ENCODE measurements at places on chromosomes 3 and 15. TPM values are rescaled to one million over a fixed set of nuclear protein-coding genes. Genes with fewer than 3 reads are reported as not detected.

- H3K4me3 ChIP-seq = no peak overlapping the region
- no peaks in the 10 kb centered on the region for H3K36me3 ChIP-seq
- H3K27ac ChIP-seq = no peak overlapping the region
- H3K27me3 ChIP-seq = no peaks in the 10 kb centered on the region
- no peak for DNase-seq
These were observed 18.0 kb downstream of the ESYT3 start for GRCh38 chr3:138452436-138452835.

DNA sequence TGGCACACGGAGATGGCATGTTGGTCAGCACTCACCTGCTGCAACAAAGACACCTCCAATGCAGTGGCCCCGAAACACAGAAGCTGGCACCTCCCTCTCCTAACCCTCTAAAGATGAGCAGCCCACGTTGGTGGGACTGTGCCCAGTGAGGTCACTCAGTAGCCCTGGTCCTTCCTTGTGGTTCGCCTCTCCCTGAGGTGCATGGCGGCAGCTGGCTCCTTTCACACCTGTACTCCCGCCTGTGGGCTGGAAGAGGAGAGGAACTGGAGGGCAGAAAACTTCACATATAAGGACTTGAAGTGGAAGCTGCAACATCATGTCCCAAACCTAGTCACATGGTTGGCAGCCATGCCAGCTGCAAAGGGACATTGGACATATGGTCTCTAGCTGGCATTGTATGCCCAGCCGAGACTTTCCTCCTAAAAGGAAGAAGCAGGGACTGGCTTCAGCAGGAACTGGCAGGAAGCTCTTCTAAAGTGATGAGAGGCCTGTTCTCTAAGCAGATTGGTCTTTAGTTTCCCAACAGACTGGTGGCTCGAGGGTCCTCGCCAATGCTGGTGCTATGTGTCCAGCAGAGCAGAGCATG lies 10.8 kb upstream of the C3orf22 start:
- H3K27ac ChIP-seq = no peak overlapping the region
- no peaks in the 10 kb centered on the region for H3K4me1 ChIP-seq
- no peak for DNase-seq
- H3K27me3 ChIP-seq = no peaks in the 10 kb centered on the region

DNA sequence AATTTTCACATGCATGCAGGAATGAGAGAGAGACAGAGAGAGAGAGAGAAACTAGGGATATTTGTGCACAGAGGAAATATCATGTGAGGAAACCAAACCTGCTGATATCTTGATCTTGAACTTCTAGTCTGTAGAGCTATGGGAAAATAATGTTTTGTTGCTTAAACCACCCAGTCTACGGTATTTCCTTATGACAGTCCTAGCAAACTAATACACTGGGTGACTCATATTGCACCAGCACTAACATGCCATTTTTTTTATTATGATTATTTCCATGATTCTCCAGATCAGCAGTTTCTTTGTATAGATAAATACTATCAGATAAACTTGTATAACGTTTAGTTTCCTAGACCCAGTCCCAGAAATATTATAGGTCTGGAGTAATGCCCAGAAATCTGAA lies 1259.0 kb downstream of the ZPLD1 start:
- H3K27ac ChIP-seq = no peak overlapping the region
- H3K4me1 ChIP-seq = no peaks in the 10 kb centered on the region
- no peak overlapping the region for H3K4me3 ChIP-seq
- H3K36me3 ChIP-seq = no peaks in the 10 kb centered on the region
- no peaks in the 10 kb centered on the region for H3K27me3 ChIP-seq

DNA sequence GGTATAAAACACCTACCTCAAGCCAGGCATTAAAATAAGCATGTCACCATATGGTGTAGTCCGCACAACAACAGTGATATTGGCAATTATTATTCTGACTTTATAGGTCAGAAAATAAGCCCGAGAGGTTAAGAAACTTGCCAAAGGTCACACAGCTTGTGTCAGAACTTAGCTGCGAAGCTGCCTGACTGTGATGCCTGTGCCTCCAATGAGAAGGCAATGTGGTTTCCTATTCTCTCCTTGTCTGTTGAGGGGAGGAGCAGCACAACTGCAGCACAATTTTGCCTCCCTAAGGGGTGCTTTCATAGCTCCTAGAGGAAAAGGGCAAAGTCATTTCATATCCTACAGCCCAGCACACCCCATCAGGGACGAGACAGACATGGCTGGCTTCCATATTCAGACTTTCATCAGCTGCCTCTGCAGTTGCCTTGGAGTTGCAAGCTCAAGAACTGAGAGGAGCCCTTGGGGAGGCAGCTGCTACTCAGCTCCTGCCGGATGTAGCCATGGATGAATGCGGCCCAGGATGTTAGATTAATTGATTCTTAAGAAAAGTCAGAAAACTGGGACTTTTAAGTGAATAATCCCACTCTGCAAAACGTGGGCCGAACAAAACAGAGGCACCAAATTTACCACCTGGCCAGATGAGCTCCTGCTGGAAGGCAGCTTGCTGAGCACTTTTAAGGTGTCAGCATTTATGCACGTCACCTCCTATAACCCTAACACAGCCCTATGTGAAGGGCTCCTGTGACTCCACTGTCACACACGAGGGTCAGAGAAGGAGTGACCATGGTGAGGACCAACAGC lies 38.5 kb downstream of the MYO5C start:
- H3K27me3 ChIP-seq = no peaks in the 10 kb centered on the region
- DNase-seq = no peak
- H3K36me3 ChIP-seq = no peaks in the 10 kb centered on the region
- H3K27ac ChIP-seq = no peak overlapping the region

DNA sequence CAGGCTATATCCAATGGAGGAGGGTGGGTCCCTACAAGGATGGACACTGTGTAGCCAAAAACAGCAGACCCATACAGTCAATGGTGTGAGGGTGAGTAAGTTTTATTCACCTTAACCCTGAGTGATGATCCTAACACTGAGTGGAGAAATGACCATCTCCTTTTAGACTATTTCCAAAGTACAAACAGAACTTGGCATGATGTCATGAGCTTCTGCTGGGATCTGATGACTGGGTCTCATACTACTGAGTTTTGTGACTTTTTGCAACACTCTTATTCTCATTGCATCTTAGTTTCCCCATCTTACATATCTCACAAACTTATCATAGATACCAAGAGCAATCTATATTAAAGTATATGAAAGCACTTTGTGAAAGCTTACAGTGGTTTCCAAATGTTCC lies 330.3 kb upstream of the CFAP20DC start:
- H3K27me3 ChIP-seq = no peaks in the 10 kb centered on the region
- no peaks in the 10 kb centered on the region for H3K36me3 ChIP-seq
- no peaks in the 10 kb centered on the region for H3K4me1 ChIP-seq
- no peak for DNase-seq
- H3K4me3 ChIP-seq = no peak overlapping the region

- H3K36me3 ChIP-seq = no peaks in the 10 kb centered on the region
- no peak for DNase-seq
- H3K27ac ChIP-seq = no peak overlapping the region
These were observed 33.3 kb upstream of the BLM start for GRCh38 chr15:90683876-90684275.

DNA sequence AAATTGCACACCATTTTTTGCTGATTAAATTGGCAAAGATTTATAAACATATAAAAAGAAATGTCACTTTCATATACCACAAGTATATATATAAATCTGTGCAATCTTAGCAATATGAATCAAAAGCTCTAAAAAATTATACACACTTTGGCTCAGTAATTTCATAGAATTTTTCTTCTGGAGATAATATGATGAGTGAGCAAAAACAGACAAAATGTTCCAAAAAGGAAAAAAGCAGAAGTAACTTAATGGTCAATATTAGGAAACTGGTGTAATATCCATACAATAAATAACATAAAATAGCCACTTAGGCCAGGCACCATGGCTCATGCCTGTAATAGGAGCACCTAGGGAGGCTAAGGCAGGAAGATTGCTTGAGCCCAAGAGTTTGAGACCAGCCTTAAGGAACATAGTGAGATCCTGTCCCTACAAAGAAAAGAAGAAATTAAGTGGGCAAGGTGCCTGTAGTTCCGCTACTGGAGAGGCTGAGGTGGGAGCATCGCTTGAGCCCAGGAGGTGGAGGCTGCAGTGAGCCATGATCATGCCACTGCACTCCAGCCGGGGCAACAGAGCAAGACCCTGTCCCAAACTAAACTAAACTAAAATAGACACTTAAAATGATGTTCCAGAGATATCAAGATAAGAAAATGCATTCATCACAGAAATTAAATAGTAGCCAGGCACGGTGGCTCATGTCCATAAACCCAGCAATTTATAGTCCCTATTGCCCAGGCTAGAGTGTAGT lies 52.1 kb downstream of the TFDP2 start:
- no peaks in the 10 kb centered on the region for H3K4me1 ChIP-seq
- no peaks in the 10 kb centered on the region for H3K36me3 ChIP-seq
- no peaks in the 10 kb centered on the region for H3K27me3 ChIP-seq
- H3K27ac ChIP-seq = no peak overlapping the region

DNA sequence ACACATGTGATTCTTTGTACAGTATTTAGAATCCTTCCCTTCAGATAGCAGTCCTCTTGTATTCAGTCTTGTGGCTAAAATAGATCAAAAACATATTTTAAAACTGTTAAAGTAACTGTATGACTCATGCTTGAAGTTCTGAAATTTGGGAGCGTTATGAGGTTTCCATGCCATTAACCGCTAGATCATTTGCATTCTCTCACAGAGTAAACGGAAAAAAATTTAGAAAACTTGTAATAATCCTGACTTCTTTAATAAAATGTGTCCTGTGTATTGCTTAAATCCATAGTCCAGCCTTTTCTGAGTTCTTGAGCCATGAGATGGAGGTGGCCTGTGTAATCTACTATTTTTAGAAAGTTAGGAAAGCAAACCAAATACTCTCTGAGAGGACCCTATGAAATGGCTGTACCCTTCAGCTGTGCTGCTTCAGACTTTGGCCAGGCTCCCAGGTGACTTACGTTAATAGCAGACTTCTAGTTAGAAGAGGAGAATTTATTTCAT lies 33.8 kb downstream of the MBNL1 start:
- DNase-seq = no peak
- no peak overlapping the region for H3K4me3 ChIP-seq
- H3K27ac ChIP-seq = peak overlapping the region; percentile 85
- H3K27me3 ChIP-seq = no peaks in the 10 kb centered on the region

- peaks cover 18% of the 10 kb centered on the region for H3K36me3 ChIP-seq
- DNase-seq = no peak
- no peak overlapping the region for H3K27ac ChIP-seq
- no peak overlapping the region for H3K4me3 ChIP-seq
These were observed 75.0 kb downstream of the NR2E3 start for GRCh38 chr15:71885390-71885789.

DNA sequence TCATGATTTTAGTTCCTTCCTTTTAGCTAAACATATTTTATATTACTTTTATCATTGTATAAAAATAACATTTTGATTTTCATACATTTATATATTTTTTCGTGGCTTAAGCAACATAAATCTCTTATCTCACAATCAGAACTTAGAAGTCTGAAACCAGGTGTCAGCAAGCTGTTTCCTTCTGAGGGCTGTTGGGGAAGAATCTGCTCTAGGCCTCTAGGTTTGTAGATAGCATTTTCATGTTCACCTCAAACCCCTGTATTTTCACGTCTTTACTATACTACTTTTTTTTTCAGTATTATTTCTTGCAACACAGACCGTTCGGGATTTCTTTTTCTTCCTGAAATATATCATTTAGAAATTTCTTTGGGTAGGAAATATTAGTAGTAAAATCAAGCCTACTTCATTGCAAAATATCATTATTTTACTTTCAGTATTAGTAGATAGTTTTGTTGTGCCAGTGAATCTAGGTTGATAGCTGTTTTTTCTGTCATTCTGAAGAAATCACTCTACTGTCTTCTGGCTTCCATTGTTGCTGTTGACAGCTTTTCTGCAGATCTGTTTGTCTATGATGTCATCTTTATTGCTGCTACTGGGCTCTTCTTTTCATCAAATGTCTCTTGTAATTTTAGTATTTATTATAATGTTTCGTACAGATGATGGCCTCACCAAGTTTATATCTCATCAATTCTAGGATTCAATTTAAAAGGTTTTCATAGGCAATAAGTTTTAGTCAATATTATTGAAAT lies 756.3 kb downstream of the VGLL3 start:
- no peak for DNase-seq
- no peaks in the 10 kb centered on the region for H3K27me3 ChIP-seq
- H3K36me3 ChIP-seq = no peaks in the 10 kb centered on the region

DNA sequence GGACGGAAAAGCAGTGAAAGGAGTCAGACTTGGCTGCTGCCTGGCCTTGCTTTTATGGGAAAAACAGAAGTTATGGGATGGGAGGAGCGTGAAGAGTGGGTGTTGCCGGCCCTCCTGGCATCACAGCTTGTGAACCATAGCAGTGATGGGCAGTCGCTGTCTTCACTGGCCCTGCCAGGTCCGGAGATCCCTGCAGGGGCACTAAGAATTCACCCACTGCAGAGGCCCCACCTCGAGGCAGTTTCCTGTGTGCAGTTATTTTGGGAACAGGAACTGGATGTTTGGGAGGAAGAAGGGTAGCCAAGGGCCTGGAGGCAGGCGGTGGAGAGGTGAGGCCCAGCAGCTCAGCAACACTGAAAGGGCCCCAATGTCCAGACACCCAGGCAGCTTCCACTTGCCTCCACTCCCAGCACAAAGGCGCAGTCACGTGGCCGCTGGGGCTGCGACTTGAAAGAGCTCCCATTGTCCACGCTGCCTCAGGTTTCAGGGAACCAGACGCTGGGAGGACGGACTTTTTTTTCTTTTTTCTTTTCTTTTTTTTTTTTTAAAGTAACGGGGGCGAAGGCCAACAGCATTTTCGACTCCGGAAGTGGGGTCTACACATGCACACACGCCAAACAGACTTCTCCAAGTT lies 255.6 kb downstream of the ZNF621 start:
- no peaks in the 10 kb centered on the region for H3K36me3 ChIP-seq
- H3K27me3 ChIP-seq = no peaks in the 10 kb centered on the region
- DNase-seq = peak; percentile 59
- peaks cover 8% of the 10 kb centered on the region for H3K4me1 ChIP-seq
- H3K27ac ChIP-seq = peak overlapping the region; percentile 62

GRCh38 chr15:34861214-34861613 lies 65.9 kb upstream of the ACTC1 start:
- H3K27me3 ChIP-seq = no peaks in the 10 kb centered on the region
- H3K4me3 ChIP-seq = no peak overlapping the region
- no peak for DNase-seq
- H3K36me3 ChIP-seq = peaks cover 80% of the 10 kb centered on the region
- H3K4me1 ChIP-seq = no peaks in the 10 kb centered on the region
- H3K27ac ChIP-seq = no peak overlapping the region

DNA sequence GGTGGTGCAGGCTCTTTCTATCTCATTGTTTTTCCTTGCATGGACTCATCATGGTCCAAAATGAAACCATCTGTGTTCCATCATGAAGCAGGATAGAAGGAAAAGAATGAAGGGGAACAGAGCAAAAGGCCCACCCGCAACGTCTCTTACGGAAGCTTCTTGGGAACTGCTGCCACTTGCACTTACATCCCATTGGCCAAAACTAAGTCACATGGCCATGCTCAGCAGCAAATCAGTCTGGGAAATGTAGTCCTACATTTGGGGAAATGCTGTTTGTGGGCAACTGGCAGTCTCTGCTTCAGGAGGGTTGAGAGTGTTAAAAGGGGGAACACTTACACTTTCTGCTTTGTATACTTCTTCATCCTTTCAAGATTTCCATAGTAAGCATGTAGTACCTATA lies 191.6 kb downstream of the SV2B start:
- no peak for DNase-seq
- H3K36me3 ChIP-seq = no peaks in the 10 kb centered on the region
- no peaks in the 10 kb centered on the region for H3K4me1 ChIP-seq
- no peak overlapping the region for H3K27ac ChIP-seq
- H3K4me3 ChIP-seq = no peak overlapping the region
- no peaks in the 10 kb centered on the region for H3K27me3 ChIP-seq

GRCh38 chr3:152382312-152383135 lies 113.8 kb downstream of the MBNL1 start:
- DNase-seq = no peak
- H3K4me3 ChIP-seq = no peak overlapping the region
- H3K27ac ChIP-seq = peak overlapping the region; percentile 9
- H3K4me1 ChIP-seq = no peaks in the 10 kb centered on the region

Gene SKOR1
- total RNA-seq = 2.0 TPM

Gene NEIL1
- 173 TPM for total RNA-seq

Gene CKMT1B
- total RNA-seq = 134 TPM

Gene GALNT15
- total RNA-seq = 64.1 TPM

Data from Peyer's patch (tissue), 4 donors.